ENCODE measurements at places on chromosomes 6 and 20.

- DNase-seq: no peak
Observed at GRCh38 chr20:33172781-33173180, 4.8 kb downstream of the BPIFA2 start.

DNA sequence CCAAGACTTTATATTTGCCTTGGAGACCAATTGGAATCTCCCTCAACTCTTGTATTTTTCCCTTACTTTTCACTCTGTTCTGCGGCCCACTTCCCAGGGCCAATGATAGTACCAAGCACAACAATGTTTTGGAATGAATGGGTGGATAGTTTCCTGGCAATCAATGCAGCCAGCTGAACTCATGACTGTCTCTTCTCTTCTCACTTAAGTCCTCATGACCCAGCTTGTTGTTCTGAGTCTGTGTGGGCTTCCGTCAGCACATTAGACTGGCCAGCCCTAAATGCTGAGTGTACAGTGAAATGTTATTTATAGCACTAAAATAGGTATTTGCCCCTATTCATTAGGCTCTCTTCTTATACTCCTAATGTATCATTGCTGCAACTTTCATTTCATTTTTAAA is 5.6 kb upstream of the MBOAT1 start:
- DNase-seq: no peak

DNA sequence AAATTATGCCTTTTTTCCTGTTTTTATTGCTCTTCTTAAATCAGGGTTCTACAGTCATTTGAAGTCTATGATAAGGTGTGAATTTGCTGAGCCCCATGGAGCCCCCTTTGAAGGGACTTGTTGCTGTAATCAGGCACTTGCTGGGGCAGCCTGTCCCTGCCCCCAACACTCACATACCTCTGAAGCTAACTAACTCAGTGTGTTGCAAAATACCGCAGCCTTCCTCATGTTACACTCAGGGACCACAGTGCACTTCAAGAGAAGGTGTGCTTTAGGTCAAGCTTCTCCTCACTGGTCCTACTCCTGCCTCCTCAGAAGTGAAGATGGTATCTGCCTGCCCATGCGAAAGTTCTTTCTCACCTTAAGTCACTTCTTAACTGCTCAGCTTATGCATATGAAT is 66.1 kb upstream of the GLP1R start:
- DNase-seq: peak; percentile 21

- DNase-seq: no peak
Observed at GRCh38 chr20:43948455-43948854, 33.8 kb downstream of the TOX2 start.

DNA sequence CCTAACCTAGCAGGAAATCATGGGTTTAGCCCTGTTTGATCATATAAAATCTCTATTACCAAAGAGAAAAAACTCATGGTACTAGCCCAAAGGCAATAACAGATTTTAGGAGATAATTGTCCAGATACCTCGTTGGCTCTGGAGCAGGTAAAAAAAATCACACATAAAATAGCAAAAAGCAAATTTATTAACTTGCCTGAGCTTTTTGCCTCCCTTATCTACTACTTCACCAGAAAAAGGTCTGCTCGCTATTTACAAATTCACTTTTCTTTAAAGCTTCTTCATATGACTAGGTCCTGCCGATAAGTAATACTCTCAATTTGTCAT is 82.4 kb downstream of the GJA10 start:
- no peak for DNase-seq

- DNase-seq: no peak
Observed at GRCh38 chr6:115728171-115728570, 332.5 kb downstream of the FRK start.

- peak; percentile 47 for DNase-seq
Observed at GRCh38 chr6:28489366-28490204, 26.0 kb downstream of the GPX6 start.

GRCh38 chr20:51514249-51514648 is 28.3 kb downstream of the NFATC2 start:
- DNase-seq: no peak

GRCh38 chr6:33709605-33710295 is 1.8 kb downstream of the UQCC2 start:
- no peak for DNase-seq

- no peak for DNase-seq
Observed at GRCh38 chr20:16106191-16106849, 466.9 kb downstream of the KIF16B start.

DNA sequence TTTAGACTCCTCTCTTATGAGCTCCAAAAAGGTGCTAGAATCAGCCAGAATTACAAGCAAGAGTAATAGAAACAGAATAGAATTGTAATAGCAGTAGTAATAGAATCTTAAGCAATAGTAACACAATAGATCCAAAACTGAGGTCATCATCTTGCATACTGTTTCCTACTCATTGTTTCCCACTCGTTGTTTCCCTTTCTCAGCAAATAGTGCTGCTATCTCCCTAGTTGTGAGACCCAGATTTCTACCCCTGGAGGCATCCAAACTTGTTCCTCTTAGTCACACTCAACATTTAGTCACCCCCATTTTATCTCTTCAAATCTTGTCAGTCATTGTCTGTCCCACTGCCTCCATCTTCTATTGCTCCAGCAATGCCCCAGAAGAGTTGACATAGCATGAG is 356.9 kb upstream of the MARCKS start:
- DNase-seq: no peak

DNA sequence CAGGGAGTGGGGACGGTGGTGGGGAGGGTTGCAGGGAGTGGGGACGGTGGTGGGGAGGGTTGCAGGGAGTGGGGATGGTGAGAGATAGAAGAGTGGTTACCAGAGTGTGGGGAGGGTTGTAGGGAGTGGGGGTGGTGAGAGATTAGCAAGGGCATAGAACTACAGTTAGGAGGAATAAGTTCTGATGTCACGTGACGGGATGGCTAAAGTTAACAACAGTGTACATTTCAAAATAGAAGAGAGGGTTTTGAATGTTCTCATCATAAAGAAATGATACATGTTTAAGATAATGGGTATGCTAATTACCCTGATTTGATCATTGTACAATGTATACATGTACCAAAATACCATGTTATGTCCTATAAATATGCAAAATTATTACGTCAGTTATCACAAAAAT is 57.6 kb upstream of the FRMD1 start:
- DNase-seq: no peak

- DNase-seq: no peak
Observed at GRCh38 chr20:51720854-51721253, 47.3 kb downstream of the ATP9A start.

DNA sequence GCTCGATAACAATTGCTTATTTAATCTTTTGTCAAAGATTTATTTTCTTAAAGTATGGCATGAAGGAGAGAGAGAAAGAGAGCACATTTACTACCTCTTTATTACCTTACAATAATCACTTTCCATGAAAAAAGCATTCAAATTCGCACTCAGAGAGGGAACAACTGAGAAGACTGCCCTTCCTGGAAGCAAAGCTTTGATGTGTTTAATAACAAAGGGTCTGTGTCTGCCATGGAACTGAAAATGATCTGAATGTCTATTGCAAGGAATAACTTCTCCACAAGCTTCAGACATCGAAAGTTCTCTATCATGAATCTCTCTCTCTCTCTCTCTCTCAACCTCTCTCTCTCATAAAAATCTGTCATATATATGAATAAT is 308.9 kb downstream of the HDGFL1 start:
- DNase-seq: no peak

DNA sequence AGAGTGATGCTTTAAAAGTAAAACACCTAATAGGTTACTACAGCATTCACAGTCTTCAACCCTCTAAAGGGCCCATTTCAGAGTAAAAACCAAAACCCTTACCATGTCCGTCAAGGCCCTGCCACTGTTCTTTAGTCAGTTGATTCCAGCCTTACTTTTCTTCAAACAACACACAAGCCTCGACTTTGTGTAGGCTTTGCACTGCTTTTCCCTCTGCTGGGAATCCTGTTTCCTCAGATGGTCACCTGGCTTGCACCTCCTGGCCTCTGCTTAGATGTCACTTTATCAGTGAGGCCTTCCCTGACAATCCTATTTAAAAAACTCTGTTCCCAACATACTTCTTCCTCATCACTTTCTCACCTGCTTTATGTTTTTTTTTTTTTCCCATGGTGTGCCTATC is 77.1 kb upstream of the FLRT3 start:
- no peak for DNase-seq

GRCh38 chr6:121506761-121507754 is 71.6 kb downstream of the GJA1 start:
- DNase-seq: no peak

DNA sequence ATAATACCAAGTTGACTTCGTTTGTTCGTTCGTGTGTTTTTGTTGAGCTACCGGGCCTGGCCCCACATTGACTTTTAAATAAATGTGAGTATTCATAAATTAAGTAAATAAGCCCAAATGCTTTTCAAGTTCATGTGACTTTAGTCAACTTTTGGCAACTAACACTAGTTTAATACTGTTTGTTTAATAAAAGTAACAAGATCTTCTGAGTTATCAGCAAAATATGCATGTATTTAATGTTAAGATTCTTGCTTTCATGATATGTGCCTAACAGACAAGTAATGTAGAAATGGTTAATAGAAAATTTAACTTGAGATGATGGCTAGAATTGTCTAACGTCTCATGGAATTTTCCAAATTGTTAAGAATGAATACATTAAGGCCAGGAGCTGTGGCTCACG is 38.7 kb upstream of the ECI2 start:
- no peak for DNase-seq
